Stimulated activated CD4-positive, alpha-beta T cell treated with anti-CD3 and anti-CD28 coated beads, TNF-alpha, amount 100 ng/mL, for 24 hours (primary cell): ENCODE measurements at places on chromosomes 6 and 20.

DNA sequence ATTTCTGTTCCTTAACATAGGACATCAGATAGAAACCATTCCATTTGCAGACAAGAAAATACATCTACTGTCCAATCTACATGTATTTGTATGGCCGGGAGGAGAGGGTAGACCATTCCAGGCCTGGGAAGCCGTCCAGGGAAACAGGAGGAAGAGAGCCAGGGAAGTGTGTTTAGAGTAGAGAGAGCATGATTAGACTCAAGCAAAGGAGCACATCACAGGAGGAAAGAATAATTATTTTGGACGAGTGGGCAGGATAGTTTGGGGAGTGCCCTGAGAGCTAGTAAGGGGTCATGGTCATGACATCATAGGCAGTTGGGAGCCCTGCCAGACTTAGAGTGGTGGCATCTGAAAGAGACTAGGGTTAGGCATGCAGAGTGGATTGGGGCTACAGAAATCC lies 250.0 kb downstream of the HIVEP2 start:
- DNase-seq: no peak

DNA sequence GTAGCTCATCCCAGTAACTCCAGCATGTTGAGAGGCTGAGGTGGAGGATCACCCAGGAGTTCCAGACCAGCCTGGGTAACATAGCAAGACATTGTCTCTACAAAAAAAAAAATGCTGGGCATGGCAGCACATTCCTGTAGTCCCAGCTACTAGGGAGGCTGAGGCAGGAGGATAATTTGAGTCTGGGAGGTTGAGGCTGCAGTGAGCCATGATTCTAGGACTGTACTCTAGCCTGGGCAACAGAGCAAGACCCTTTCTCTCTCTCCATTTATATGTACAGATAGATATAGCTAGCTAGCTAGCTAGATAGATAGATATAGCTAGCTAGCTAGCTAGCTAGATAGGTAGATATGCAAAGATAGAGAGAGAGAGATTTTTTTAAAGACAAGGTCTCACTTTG lies 20.4 kb downstream of the ILRUN start:
- DNase-seq: no peak

- DNase-seq: no peak
Measured at GRCh38 chr20:63248835-63249591, 5.2 kb downstream of the NKAIN4 start.

DNA sequence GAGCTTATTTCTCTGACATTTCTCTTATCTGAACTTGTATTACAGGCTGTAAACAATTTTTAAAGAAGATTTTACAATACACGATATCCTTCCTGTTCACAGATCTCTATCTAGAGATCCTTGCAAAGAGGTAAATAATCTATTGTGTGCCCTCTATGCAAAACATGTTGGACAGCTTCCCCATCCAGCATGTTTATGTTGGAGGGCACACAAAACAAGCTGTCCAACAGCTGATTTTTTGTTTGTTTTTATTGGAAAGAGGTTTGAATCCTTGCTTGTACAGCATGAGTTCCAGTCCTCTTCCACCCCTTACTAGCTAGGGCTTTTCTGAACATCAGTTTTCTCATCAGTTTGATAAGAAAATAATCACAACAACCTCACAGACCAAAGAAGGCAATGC lies 62.3 kb upstream of the SYNDIG1 start:
- DNase-seq: no peak

- DNase-seq: no peak
Measured at GRCh38 chr6:154565331-154565730, 54.8 kb upstream of the CNKSR3 start.

GRCh38 chr6:119856136-119856535 lies 506.6 kb upstream of the MAN1A1 start:
- no peak for DNase-seq

- DNase-seq: no peak
Measured at GRCh38 chr6:138988469-138988834, 399 bp upstream of the REPS1 start.

DNA sequence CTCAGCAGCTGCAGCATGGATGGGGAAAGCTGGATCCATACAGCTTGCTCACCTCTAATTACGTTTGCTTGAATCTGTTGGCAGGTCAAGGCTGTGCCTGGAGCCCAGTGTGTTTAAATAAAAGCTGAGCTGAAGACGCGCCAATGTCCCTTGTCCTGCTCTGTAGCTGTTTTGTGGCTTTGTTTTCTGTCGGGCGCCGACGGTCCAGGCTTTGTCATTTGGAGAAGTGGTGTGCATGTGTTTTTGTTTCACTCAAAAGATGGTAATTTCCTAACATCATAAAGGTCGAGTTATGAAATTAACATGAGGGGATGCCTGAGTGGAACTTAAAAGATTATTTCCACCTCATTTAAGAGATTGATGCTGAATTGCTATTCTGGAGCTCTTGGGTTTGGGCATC lies 107.6 kb downstream of the SLC24A3 start:
- no peak for DNase-seq

DNA sequence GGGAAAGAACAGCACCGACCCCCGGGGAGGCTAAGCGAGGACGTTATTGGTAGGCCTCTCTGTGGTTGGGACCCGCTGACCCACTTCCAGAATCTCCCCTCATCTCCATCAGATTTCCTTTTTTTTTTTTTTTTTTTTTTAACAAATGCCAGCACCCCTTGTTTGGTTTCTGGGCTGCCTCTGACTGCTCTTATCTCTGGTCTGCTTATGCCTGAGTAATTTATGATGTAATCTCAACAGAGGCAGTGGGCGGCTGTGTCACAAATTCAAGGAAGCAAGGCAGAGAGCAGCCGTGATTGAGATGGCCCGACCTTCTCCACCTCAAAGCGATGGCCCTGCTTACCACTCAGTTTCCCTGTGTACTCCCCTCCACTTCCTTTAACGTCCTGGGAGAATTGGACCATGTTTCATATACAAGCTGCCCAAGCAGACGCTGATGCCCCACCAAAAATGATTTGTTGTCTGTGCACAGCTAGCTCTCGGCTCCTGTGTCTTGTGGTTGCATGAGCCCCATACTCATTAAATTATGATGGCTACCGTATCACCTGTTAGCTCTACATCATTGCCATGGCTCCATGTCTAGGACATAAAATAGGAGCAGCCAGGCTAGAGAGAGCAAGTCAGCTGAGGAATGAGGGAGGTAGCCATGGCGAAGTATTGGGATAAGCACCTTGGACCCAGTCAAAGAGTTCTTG lies 98.1 kb downstream of the ZNF217 start:
- DNase-seq: no peak

DNA sequence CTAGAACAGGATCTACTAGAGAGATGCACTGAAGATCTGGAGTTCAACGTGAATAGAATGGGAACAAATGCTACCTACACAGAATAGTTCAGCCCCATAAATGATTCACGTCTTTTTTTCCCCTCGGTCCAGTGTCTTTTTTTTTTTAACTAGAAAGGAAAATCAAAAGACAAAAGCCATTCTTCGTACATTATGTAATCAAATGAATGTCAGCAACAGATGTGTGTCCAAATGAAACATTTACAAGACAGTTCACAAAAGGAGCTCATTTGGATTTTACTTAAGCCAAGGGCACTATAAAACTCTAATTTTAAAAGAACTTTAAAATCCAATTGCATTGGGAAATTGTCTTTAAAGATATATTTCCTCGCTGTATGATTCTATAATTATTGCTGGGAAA lies 42.4 kb downstream of the FAM184A start:
- no peak for DNase-seq

DNA sequence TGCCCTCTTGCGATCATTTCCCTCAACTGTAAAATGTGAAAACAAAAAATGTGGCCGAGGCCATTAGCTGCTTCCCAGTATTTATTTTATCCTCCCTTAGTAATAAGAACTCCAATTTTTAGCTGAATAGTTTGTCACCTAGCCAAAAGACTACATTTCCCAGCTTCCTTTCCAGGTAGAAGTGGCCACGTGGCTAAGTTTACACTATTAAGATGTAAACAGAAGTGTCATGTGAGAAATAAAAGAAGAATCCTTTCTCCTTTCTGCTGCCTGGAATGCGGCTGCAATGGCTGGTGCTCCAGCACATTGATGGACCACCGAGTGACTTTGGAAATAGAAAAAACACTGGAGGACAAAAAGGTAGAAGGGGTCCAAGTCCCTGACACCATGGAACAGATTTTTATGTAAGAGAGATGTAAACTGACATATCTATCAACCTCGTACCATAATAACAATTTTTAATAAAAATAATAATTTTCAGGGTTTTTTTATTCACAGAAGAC lies 268.8 kb downstream of the PKHD1 start:
- no peak for DNase-seq

DNA sequence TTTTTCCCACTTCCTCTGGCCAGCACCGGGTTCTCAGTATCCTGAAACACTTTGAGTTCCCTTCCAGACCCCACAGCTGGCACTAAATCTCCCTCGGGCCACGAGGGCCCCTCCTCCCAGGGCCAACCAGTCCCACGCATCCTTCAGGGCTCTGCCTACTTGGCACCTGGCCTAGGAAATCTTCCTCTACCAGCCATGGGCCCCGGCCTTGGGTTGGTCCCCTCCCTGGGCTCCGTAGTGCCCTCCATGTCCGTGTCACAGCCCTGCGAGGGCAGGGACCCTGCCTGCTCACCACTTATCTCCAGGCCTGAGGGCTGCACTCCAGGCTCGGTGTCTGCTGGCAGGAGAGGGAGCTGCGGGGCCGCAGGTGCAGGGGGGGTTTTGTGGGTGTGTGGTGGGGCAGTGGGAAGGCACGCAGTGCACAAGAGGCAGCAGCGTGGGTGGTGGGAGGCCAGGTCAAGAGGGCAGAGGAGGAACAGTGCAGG lies 48.8 kb upstream of the CDH22 start:
- DNase-seq: no peak

DNA sequence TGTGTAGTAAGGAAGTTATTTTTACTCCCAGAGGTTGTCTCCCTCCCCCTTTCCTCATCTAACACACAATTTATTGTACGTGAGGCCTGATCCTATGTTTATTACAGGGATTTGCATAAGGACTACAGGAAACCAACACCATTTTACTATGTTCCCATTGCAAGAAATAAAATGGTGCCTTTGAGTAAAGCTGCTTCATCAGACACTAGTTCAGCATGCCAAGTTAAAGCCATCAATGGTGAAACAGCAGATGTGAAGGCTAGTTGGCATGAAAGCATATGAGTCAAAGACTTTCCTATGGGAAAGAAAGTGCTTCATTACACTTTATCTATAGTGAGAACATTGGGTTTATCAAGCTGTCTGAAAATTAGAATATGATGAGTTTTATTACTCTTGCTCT lies 543.0 kb downstream of the GRIK2 start:
- no peak for DNase-seq

- DNase-seq: no peak
Measured at GRCh38 chr6:110530671-110531070, 54.3 kb upstream of the SLC22A16 start.

DNA sequence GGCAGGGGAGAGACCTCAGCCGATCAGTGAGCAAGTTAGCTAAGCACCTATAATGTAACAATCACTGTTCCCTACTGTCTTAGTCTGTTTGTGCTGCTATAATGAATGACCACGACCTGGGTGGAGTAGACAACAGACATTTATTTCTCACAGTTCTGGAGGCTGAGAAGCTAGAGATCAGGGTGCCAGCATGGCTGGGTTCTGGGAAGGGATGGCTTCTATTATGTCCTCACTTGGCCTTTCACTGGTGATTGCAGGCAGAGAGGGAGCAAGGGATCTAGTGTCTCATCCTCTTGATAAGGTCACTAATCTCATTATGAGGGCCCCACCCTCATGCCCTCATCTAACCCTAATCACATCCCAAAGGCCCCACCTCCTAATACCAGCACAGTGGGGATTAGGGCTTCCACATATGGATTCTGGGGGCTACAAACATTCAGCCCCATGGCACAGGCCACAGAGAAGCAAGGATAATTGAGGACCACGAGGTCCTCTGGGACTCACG lies 162.5 kb downstream of the CD83 start:
- DNase-seq: no peak

DNA sequence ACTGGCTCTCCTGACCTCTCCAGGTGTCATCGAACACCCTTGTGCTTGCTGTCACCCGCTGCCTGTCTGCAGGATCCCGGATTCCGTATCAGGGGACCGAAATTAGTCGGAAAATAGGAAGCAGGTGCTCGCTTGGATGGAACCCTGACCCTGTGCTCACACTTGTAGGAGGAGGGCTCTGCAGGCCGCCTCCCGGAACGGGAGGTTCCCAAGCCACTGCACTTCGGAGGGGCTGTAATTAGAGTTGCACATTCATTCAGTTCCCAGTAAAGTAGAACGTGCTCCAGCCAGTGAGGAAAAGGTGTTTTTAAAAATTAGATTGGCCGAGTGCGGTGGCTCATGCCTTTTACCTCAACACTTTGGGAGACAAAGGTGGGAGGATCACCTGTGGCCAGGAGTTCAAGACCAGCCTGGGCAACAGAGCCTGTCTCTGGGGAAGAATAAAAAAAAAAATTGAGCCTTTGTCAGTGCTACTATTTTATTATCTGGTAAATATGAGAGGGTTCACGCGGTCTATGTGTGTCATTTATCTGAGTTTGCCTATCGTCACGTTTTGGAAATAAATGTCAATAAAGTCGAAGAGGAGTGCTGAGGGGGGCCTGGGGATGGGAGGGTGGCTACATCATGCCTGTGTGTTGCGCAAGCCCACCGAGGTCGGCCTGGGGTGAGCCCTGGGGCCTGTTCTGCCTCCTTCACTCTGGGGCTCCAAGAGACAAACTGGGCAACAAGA lies 1.5 kb upstream of the GMEB2 start:
- DNase-seq: peak; percentile 69

DNA sequence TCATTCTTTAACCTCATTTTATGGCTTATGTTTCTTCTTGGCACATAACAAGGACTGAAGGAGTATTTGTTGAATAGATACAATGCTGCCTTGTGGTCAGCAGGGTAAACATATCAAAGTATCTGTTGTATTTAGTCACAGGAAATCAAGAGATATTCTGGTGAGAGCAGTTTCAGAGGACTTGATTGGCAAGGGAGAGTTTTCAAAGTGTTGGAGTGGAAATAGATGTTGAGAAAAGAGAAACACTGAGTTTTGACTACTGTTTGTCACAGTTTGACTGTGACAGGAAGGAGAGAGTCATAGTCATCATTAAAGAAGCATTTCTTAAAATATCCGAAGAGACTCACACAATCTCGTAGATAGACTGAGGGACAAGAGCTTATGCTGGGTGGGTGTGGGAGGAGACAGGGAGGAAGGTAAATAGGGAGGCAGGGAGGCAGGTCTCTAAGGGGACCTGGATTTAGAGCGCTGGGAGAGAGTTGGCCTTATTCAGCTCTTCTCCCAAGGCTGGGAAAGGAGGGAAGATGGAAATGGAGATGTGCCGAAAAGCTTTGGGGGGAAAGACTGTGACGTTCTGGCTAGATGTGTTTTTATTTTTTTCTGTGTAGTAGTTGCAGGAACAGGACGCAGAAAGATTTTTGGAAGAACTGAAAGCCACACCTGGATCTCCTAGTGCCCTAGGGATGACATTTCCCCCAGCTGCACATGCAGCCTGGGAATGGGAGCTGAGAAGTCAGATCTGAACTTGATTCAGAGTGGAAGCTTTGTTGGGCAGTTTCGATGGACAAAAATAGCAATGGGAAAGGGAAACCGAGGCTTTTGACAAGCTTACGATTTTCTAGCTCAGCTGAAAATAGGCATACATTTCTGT lies 65.0 kb upstream of the IFNGR1 start:
- DNase-seq: no peak

DNA sequence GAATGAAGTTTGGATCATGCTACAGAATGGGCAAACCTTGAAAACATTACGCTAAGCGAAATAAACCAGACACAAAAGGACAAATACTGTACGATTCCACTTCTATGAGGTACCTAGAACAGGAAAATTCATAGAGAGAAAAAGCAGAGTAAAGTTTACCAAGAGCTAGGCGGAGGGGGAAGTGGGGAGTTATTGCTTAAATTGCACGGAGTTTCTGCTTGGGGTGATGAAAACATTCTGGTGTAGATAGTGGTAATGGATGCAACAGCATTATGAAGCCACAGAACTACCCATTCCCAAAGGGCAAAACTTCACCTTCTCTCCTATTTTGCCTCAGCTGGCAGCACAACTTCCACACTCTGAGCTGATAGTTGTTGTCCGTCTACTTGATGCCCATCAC lies 6.4 kb upstream of the PDYN start:
- no peak for DNase-seq
